ENCODE measurements at places on chromosomes 4 and X.

GRCh38 chr4:20773144-20773997, 73.1 kb downstream of the PACRGL start:
- DNase-seq, result peak; percentile 44

- no peak for DNase-seq
These were observed 417.9 kb upstream of the AGA start for GRCh38 chr4:177860171-177860570.

GRCh38 chrX:70174754-70175153, 2.5 kb upstream of the DGAT2L6 start:
- no peak for DNase-seq

- no peak for DNase-seq
These were observed 210.4 kb downstream of the PTTG2 start for GRCh38 chr4:38170338-38171169.

DNA sequence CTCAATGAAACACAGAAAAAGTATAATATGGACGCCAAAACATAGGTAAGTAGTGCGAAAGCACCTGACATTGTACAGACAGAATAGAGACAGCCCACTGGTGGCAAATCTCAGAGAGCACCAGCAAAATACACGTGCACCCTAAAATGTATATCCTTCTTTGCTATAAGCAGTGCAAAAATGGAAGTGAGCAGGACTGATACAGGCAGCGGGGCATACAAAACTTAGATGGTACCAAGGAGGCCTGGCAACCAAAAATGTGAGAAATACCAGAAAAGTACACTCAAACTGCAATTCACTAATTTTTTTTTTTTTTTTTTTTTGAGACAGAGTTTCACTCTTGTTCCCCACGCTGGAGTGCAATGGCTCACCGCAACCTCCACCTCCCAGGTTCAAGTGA, 63.9 kb downstream of the EIF4E start:
- no peak for DNase-seq

DNA sequence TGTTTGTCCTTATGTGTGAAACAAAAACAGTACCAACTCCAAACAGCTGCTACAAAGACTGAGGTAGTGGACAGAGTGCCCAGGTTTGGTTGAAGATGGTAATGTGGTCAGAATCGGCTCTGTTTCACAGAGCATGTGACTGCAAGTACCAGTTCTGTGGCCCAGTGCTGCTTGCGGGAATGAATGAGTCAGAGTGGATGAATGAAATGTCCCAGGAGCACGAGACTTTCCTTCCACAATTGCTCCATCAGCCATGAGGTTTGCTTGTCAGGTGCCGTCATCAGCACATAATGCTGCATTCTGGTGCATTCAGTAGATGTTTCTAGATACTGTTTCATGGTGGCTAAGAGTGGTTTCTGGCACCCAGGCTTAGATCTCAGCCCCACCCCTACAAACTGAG, 84.2 kb downstream of the GPR143 start:
- DNase-seq, result no peak

DNA sequence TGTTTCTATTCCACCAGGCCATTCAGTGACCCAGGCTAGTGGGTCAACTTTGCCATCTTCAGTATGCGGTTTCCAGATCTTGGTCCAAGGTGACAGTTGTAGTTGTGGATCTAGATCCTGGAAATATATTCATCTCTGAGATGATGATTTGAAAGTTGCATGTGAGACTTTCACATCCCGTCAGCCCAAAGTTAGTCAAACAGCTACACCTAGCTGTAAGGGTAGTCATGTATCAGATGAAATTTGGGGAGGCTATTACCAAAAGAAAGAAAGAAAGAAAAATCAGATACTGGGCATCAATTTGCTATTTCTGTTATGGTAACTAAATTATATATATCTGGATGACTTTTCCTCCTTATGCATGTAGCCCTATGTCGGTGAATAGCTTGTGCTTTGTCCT, 259.4 kb upstream of the ARX start:
- DNase-seq, result no peak

DNA sequence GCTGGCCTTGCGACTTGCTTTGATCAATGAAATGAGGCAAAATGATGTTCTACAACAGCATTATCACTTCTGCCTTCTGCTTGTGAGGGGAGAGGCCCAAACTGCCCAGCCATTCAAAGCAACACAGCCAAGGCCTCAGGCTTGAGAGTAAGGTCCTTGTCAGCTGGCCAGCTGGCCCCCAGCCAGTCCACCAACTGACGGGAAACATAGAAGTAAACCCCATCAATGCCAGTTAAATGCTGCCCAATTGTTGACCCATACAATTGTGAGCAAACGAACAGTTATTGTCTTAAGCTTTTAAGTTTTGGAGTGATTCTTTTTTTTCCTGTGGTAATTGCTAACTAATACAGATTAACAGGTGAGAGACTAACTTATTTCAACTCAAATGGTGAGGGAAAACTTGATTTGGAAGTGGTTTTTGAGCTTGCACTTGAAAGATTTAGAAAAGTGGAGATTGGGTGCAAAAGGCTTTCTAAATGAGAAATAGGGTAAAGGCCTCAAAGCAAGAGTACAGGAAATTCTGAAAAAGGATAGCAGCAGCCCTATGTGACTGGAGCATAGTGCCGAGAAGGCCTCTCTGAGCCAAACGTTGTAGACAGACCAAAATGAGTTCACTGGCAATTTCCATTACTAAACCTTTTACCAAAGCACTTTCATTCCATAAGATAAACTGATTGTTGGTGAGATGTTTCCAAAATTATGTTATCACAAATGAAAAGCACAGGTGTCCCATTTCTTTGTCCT, 66.9 kb downstream of the ARHGEF38 start:
- no peak for DNase-seq

DNA sequence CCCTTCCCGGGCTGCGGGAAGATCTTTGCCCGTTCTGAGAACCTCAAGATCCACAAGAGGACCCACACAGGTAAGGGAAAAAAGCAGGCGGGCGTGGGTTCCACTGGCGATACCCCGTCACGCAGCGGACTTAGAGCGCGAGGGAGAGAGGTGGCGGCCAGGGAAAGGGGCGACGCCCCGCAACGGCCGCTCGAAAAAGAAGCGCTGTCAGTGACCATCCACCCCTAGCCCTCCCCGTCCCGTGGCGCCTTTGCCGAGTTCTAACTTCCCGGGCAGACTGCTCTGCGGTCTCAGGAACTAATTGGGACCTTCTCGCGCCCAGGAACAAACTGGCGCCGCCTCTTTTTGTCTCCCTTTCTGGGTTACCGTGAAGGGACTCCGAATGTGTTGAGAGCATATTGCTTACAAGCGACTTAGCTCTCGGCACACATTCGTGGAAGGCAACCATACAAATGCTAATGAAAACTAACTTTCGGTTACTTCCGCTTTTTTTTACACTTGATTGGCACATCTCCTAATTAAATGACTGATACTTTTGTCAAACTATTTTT, 1.8 kb downstream of the ZIC3 start:
- no peak for DNase-seq

DNA sequence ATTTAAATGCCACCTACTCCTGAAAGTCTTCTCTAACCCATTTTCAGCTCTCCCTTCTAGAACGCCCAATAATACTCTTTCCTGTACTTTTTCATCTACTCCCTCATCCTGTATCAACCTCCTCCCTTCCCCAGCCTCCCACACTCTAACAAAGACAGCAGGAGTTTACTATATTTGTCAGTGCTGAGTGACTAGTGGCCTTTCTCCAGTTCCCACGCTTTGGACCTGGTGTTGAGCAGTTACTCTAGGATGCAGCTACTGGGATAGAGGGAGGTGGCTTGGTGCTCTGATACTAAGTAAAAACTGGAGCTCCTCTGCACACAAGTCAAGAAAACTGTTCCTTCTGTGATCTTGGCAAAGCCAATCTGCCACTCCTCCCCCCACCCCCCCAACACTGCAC, 36.1 kb upstream of the KLHL13 start:
- DNase-seq, result no peak

DNA sequence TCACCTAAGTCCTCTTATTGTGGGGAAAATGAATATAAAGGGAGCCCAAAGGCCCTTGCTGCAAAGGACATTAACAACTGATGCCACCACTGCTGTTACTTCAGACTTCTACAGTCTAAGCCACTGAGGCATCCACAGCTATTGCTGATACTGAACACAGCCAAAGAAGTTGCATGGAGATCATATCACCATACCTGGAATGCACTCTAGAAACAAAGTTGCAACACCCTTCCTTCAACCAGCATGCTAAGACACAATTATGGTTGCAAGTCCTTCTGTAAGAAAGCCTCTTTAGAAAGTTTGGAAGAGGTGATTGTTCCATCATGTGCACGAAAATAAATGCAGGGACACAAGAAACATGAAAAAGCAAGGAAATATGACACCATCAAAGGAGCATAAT, 105.7 kb upstream of the SH3RF1 start:
- DNase-seq, result no peak

DNA sequence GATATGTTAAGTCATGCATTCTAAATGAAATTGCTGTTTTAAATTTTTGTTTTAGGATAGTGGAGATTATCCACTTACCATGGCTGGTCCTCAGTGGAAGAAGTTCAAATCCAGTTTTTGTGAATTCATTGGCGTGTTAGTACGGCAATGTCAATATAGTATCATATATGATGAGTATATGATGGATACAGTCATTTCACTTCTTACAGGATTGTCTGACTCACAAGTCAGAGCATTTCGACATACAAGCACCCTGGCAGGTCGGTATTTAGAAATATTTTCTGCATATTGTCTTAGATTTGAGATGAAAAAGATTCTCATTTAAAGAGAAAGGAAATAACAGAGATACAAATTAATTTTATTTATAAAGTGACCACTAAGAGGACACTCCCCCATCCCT, 83.6 kb downstream of the STAG2 start:
- no peak for DNase-seq

GRCh38 chr4:1211891-1212545, 36.9 kb downstream of the CTBP1 start:
- DNase-seq, result no peak

DNA sequence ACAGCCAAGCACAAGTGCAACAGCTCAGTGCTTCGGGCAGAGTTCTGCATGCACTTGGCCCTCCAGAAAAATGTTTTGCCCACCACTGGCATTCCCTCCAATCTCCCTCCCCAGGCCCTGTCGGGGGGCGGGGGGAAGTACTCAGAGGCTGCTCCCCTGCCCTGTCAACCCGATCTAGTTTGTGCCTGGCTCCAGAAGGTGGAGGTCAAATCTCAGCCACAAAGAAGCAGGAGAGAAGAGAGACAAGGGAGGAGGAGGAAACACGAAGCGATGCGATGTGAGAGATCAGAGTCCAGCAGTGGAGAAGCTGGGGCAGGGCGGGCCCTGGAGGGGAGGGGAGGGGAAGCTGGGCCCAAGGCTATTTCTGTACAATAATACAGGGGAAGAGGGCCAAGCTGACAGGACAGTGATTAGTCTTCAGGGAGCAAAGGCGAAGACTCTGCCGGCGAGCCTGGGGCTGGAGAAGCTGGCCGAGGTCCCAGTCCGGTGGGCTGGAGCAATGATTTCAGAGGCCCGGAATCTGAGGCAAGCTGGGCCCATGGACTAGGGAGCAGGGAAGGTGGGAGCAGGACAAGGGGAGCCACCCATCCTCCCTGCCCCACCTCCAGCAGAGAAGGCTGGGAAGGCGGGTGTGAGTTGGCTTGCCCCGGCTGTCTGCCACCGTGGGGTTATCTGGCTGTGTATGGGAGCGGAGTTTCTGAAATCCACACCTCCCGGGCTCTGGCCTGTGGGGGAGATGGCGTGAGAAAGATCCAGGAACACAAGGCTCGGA, 167.1 kb downstream of the EFNB1 start:
- DNase-seq, result no peak

DNA sequence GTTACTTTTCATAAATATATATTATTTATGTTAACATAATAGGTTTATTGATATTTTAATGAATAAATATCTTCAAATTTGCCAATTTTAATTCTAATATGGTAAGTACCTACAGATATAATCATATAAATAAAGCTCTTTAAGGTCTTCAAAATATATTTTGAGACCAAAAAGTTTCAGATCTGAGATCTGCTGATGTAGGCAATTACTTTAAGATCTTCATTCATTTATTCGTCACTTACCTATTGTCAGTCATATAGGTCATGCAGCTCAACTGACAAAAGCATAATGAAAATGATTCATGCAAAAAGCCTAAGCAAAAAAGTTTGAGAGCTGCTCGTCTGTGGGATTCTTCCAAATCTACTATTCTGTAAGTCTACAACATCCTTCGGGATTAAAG, 64.8 kb downstream of the AFAP1 start:
- no peak for DNase-seq

GRCh38 chr4:182745237-182745636, 171.9 kb downstream of the DCTD start:
- DNase-seq, result peak; percentile 40

GRCh38 chr4:176319151-176319703, 539 bp upstream of the SPCS3 start:
- DNase-seq, result no peak

DNA sequence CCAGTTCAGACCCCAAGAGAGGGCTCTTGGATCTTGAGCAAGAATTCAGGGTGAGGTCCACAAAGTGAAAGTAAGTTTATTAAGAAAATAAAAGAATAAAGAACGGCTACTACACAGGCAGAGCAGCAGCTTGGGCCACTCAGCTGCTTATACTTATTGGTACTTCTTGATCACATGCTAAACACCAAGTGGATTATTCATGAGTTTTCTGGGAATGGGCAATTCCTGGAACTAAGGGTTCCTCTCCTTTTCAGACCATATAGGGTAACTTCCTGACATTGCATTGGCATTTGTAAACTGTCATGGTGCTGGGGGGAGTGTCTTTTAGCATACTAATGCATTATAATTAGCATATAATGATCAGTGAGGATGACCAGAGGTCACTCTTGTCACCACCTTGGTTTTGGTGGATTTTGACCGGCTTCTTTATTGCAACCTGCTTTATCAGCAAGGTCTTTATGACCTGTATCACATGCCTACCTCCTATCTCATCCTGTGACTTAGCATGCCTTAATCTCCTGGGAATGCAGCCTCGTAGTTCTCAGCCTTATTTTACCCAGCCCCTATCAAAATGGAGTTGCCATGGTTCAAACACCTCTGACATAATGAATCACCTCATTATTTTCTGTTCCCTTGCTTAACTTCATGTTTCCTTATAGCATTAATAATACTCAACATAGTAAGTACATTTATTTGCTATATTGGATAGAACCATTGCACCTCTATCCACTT, 476.3 kb downstream of the DTHD1 start:
- no peak for DNase-seq

DNA sequence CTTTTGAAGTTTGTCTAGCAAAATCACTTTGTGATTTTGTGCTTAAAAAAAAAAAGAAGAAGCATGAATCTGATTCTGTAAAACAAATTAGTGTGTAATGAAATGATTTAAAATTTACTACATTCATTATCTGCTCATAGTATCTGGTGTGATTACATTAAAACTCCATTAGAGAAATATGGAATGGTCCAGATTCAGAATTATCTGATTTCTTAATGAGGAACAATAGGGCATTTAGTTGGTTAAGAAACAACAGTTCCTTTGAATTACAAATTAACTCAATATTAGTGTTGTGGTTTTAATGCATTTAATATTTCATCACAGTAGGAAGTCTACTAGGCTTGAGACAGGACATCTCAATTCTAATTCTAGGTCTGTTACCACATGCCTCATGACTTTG, 57.9 kb upstream of the PDHA1 start:
- DNase-seq, result no peak

Data from mesothelial cell of epicardium (in vitro differentiated cells).